ENCODE measurements at places on chromosomes 5 and 9.

DNA sequence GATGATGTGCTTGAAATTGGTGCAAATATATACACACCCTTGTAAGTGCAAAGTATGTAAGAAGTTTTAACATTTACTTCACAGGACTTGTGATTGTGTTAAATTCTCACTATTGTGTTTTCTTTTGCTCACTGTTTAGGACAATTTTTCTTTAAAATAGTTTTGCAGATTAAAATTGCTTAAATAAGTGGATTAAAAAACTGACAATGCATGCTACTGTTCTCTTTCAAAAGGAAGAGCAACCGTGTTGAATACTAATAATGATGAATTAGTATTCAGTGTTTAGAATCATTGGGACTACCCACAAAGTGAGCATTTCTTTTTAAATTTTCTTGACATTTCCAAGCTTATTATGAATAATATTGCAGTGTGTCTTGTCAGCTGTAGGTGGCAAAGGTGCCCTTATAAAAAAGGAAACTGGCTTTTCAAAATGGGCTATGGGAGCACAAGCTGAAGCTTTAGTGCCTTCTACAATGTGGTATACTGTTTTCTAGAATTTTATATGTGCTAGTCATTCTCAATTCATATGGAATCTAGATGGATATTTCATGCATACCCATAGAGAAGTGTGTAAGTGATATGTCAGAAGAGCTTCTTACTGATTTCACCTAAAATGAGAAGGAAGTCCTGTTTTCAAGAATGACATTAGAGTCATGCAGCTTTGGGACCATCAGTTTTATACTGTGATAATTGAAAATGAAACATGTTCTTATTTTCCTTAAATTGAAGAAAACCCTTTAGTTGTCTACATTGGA, 35.4 kb downstream of the SREK1 start:
- DNase-seq = no peak

GRCh38 chr5:145500710-145501109, 334.4 kb downstream of the PRELID2 start:
- no peak for DNase-seq

DNA sequence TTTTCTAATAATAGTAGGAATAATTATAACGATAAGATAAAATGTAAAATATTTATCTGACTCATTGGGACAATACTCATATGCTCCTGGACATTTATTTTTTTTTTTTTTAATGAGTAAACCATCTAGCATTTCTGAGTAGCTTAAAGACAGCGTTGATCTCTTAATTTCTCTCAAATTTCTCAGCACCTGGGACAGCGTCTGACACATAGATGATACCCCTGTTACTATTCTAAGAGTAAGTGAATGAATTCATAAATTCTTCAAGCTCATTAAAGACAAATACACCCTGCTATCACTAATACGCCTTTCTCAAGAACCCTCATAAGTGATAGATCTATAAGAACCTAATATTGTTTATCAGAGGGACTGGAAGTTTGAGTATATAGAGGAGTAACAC, 12.0 kb upstream of the HTR4 start:
- DNase-seq = no peak

DNA sequence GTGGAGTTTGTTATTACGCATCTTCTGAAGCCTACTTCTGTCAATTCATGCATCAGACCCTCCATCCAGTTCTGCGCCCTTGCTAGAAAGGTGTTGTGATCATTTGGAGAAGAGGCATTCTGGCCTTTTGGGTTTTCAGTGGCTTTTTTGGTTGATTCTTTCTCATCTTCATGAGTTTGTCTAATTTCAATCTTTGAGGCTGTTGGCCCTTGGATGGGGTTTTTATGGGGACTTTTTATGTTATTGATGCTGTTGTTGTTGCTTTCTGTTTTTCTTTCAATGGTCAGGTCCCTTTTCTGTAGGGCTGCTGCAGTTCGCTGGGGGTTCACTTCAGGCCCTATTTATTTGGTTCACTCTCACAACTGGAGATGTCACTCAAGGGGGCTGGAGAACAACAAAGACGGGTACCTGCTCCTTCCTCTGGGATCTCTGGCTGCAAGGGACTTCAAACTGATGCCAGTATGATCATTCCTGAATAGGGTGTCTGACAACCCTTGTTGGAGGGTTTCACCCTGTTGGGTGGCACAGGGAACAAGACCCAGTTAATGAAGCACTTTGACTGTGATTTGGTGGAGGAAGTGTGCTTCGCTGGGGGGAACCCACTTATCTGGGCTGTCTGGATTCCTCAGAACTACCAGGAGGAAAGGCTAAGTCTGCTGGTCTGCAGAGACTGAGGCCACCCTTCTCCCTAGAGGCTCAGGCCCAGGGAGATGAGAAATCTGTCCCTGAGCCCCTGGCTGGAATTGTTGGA, 226.7 kb upstream of the PTGER4 start:
- no peak for DNase-seq

- no peak for DNase-seq
Observed at GRCh38 chr9:133374612-133375115, 1.2 kb downstream of the SURF4 start.

- no peak for DNase-seq
Observed at GRCh38 chr9:71690689-71691435, 77.5 kb downstream of the CEMIP2 start.

DNA sequence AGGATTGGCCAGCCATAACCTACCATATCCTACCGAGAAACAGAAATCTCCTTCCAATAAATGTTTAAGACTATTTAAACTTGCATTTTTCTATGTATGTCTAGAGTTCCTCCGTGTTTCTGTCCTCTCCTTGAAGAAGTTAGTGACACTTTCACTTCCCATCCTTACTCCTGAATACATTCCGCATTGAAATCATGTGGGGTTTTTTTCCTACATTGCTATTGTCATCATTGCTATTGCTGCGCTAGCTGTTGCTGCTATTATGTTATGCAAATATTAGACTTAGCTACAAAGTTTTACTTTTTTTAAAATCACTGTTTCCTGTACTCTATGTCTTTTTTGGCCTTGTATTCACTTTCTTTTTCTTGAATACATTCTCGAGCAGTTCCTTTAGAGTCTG, 83.3 kb upstream of the NEK6 start:
- DNase-seq = no peak

DNA sequence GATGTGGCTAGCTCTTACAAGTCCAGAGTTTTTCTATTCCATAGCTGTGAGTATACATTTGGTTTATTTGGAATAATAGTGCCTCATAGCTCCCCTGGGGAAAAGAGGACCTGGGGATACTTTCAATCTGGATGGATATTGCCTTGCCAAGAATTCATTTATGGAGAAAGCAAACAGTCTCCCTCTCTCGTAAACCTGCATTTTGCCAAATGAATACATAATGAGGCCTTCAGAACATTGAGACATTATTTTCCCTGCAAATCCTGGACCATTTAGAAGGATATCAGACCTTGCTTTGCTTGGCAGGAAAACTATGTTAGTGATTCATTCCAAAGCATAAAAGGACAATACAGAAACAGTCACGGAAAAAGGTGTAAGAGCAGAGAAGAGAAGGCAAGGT, 569.6 kb upstream of the BRINP1 start:
- DNase-seq = no peak

DNA sequence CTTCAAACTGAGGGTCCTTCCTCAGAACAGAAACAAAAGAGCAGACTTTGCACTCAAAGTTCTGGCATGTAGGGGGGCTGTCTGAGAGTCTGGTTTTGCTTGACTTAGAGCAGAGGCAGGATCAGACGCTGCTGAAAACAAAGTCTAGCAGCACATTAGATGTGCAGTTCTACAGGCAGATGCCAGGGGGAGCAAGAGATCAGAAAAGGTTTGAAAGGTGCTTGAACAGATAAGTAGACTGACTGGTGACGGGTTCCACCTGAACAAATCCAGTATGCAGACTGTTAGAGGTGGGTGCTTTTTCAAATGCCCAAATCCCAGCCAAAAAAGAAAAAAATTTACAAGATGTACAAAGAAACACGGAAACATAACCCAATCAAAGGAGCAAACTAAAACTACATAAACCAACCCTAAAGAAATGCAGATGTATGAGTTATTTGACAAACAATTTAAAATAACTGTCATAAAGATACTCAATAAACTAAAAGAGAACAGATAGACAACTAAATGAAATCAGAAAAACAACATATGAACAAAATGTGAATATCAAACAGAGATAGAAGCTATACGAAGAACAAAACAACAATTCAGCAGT, 194.7 kb upstream of the FREM1 start:
- no peak for DNase-seq

- no peak for DNase-seq
Observed at GRCh38 chr9:120289990-120290975, 289.7 kb downstream of the CDK5RAP2 start.

DNA sequence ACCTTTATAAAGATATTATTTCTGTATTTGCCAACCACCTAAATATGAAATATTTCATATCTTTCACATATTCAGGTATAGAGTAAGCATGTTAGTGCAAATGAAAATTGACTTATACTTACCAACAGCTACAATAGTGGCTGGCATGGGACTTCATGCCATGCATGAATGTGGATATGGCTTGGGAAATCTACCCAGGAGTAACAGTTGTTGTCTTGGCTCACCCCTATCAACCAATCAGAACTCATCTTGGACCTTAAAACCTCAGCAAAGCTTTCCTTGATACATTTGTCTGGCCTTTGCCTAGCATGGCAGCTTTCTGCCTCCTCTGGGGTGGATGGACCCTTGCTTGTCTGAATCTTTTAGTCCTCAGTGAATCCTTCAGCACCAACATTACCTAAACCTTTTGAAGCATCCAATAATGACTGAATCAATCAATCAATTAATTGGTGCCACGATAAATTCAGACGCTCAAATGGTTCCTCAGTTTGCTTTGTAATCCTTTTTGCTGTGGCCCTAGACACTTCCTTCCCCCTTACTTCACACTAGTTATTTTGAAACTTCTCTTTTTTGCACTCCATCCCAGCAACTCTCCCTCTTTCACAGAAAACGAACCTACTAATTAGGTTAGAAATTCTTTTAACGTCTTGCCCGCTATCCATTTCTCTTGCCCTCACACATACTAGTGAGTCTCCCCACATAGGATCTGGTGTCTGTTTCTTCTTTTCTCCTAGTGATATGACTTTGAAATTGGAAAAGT, 132.3 kb upstream of the ZNF608 start:
- no peak for DNase-seq

DNA sequence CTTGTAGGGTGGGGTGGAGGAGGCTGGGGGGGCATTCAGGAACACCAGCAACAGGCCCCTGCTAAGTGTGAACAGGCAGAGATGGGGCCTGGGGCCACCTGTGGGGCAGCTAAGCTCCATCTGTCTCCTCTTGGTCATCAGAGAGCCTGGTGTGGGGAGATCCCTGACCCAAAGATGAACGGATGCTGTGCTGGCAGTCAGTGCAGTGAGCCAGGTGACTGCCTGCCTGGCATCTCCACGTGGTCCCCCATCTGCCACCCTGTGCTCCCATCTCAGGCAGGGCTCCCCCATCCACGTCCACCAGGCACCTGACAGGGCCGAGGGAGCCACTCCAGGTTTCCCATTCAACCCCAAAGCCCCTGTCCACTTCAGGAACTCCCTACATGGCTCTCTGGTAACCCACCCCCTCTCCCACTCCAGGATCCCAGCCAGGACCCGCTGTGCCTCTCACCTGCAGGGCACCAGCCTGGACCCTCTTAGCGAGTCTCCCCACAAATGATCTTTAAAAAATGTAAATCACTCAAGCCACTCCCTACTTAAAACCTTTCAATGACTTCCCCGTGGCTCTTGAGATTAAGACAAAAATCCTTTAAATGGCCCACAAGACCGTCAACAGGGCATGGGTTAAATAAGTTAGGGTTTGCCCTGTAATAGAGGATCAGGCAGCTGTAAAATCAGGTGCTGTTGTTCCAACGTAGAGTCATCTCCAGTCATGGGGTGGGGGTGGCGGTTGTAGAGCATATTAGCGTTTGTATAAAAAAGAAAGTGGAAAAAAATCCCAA, 60.8 kb downstream of the LMX1B start:
- no peak for DNase-seq

- no peak for DNase-seq
Observed at GRCh38 chr9:113296796-113297558, 6.2 kb downstream of the RNF183 start.

DNA sequence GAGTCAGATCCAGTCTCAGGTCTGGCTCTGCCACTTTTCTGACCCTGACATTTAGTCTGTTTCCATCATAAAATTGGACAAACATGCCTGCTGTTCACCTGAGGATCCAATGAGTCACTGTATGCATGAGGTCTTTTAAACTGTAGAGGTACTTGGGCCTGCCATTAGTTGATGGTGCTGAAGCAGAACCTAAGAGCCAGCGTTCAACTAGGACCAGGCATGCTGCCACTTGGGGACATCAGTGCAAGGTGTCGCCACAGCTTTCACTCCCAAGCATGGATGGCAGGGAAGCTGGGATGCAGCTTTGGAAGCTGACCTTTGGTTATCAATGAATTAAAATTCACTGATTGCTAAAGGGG, 37.1 kb downstream of the NEUROG1 start:
- DNase-seq = no peak

DNA sequence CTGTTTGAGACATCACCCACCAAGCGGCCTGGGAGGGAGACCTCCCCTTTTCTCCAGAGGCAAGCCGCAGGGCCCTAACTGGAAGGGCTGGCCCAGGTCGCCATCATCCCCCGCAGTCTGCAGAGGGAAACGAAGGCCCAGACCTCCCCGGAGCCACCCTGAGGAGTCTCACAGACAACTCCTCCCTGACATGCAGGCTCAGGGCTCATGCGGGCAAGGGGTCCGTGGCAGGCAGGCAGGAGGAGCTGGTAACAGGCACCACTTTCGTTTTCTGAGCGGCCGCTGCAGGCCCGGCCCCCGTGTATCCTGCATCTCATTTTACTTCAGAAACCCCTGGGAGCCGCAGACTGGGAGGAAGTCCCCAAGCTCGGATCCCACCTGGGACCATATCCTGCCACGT, 192.0 kb upstream of the PPP1R26 start:
- no peak for DNase-seq

- no peak for DNase-seq
Observed at GRCh38 chr9:85040821-85041465, 371.4 kb downstream of the NTRK2 start.

- no peak for DNase-seq
Observed at GRCh38 chr9:109417585-109418544, 80.2 kb downstream of the PTPN3 start.
